ENCODE measurements at places on chromosomes 2 and 18. TPM values are rescaled to one million over a fixed set of nuclear protein-coding genes. Genes with fewer than 3 reads are reported as not detected.

The NYAP2 gene
- polyA plus RNA-seq = 0.43 TPM

The LYPD6B gene
- not detected for polyA plus RNA-seq

The CRYGD gene
- 0.42 TPM for polyA plus RNA-seq

The CCDC141 gene
- 6.1 TPM for polyA plus RNA-seq

The GAD1 gene
- polyA plus RNA-seq = 427 TPM

The PID1 gene
- polyA plus RNA-seq = 2.9 TPM

The SPR gene
- 11.7 TPM for polyA plus RNA-seq

The EHBP1 gene
- polyA plus RNA-seq = 40.4 TPM

The HAAO gene
- not detected for polyA plus RNA-seq

The SCYGR4 gene
- polyA plus RNA-seq = not detected

The NDUFS1 gene
- polyA plus RNA-seq = 187 TPM

The PASK gene
- 1.3 TPM for polyA plus RNA-seq

The MAP2 gene
- 87.1 TPM for polyA plus RNA-seq

The SIX2 gene
- polyA plus RNA-seq = not detected

The B4GALT6 gene
- 44.0 TPM for polyA plus RNA-seq

The IL36G gene
- not detected for polyA plus RNA-seq

The HRH4 gene
- not detected for polyA plus RNA-seq

The CMPK2 gene
- polyA plus RNA-seq = not detected

The DYNAP gene
- polyA plus RNA-seq = not detected

The KLHL30 gene
- polyA plus RNA-seq = not detected

The CCBE1 gene
- polyA plus RNA-seq = 0.04 TPM

The TMEM200C gene
- 1.1 TPM for polyA plus RNA-seq

The MCEE gene
- 82.9 TPM for polyA plus RNA-seq

The ASAP2 gene
- 44.0 TPM for polyA plus RNA-seq

The IL37 gene
- not detected for polyA plus RNA-seq

The ABCG8 gene
- not detected for polyA plus RNA-seq

The ROCK1 gene
- polyA plus RNA-seq = 11.2 TPM

The RGPD5 gene
- polyA plus RNA-seq = 12.0 TPM

The SERPINB3 gene
- polyA plus RNA-seq = not detected

The FRZB gene
- 2.3 TPM for polyA plus RNA-seq

The IL1F10 gene
- not detected for polyA plus RNA-seq

The NT5DC4 gene
- not detected for polyA plus RNA-seq

The SOWAHC gene
- 0.74 TPM for polyA plus RNA-seq

The TSPYL6 gene
- polyA plus RNA-seq = not detected

The CTDP1 gene
- 0.57 TPM for polyA plus RNA-seq

The CHRNG gene
- not detected for polyA plus RNA-seq

The PLA2R1 gene
- polyA plus RNA-seq = 4.9 TPM

The FBLN7 gene
- 6.8 TPM for polyA plus RNA-seq

The GRHL1 gene
- 0.88 TPM for polyA plus RNA-seq

The XIRP2 gene
- not detected for polyA plus RNA-seq

The SNRNP27 gene
- polyA plus RNA-seq = 142 TPM

The DCDC2C gene
- polyA plus RNA-seq = not detected

The TLX2 gene
- not detected for polyA plus RNA-seq

The SLC30A3 gene
- polyA plus RNA-seq = not detected
